ENCODE measurements at places on chromosomes 5 and 9.

GRCh38 chr9:111873901-111874300 lies 22.7 kb upstream of the UGCG start:
- DNase-seq, result no peak

DNA sequence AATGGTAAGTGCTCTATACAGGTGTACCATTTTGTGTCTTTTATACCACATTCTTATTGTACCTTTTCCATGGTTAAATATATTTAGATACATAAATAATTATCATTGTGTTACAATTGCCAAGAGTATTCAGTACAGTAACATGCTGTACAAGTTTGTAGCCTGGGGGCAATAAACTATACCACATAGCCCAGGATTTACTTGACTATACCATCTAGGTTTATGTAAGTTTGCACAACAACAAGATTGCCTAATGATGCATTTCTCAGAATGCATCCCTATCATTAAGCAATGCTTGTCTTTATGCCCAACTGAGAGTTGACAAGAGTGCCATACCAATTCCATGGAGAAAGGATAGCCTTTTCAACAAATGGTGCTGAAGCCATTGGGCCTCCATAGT lies 136.7 kb upstream of the PJA2 start:
- DNase-seq, result no peak

DNA sequence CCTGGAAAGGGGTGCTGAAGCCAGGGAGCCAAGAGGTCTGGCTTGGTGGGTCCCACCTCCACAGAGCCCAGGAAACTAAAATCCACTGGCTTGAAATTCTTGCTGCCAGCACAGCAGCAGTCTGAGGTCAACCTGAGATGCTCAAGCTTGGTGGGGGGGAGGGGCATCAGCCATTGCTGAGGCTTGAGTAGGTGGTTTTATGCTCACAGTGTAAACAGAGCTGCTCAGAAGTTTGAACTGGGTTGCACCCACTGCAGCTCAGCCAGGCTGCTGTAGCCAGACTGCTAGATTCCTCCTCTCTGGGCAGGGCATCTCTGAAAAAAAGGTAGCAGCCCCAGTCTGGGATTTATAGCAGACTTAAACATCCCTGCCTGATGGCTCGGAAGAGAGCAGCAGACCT lies 55.5 kb upstream of the FBXL17 start:
- no peak for DNase-seq

GRCh38 chr5:16437977-16438376 lies 27.6 kb downstream of the ZNF622 start:
- DNase-seq, result no peak

Measured in T-helper 1 cell (primary cell).